Gastrocnemius medialis (tissue), 4 donors: ENCODE measurements at places on chromosomes 4 and X. TPM values are rescaled to one million over a fixed set of nuclear protein-coding genes. Genes with fewer than 3 reads are reported as not detected.
A peak's percentile ranks its signal among the peaks of the same experiment; 100 is the strongest.

FSTL5 gene
- not detected for total RNA-seq

VCX gene
- not detected for total RNA-seq

GRCh38 chrX:48558271-48558670 lies 16.0 kb upstream of the RBM3 start:
- DNase-seq: no peak

SRPK3 gene
- 35.7 TPM for total RNA-seq

- peak; percentile 49 for DNase-seq
Measured at GRCh38 chr4:118942465-118942864, 53.8 kb downstream of the SYNPO2 start.

- DNase-seq: no peak
Measured at GRCh38 chr4:118981171-118981838, 92.7 kb downstream of the SYNPO2 start.

- DNase-seq: peak; percentile 80
Measured at GRCh38 chr4:94507708-94508107, 56.0 kb downstream of the PDLIM5 start.

DNA sequence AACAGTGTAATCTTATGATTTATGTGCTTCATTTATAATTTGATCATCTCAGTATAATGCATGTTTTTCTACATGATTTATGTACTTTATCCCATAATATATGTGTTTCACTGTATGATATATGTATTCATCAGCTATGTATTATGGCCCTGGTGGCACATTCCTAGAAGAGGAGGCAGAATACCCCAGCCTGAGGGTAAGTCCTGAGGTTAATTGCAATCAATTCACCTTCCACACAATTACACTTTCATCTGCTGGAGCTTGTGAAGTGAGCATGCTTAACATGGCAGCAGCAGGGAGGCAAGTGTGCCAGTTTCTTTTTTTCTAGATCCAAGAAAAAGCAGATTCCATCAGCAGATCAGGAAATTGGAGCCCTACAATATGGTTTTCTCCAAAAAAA lies 81.2 kb downstream of the CXXC4 start:
- no peak for DNase-seq

GRCh38 chrX:11899091-11899490 lies 141.1 kb downstream of the MSL3 start:
- no peak for DNase-seq

- no peak for DNase-seq
Measured at GRCh38 chr4:75686346-75686745, 13.1 kb upstream of the G3BP2 start.

CABS1 gene
- not detected for total RNA-seq

GRCh38 chrX:774536-774935 lies 143.9 kb downstream of the SHOX start:
- no peak for DNase-seq

DNA sequence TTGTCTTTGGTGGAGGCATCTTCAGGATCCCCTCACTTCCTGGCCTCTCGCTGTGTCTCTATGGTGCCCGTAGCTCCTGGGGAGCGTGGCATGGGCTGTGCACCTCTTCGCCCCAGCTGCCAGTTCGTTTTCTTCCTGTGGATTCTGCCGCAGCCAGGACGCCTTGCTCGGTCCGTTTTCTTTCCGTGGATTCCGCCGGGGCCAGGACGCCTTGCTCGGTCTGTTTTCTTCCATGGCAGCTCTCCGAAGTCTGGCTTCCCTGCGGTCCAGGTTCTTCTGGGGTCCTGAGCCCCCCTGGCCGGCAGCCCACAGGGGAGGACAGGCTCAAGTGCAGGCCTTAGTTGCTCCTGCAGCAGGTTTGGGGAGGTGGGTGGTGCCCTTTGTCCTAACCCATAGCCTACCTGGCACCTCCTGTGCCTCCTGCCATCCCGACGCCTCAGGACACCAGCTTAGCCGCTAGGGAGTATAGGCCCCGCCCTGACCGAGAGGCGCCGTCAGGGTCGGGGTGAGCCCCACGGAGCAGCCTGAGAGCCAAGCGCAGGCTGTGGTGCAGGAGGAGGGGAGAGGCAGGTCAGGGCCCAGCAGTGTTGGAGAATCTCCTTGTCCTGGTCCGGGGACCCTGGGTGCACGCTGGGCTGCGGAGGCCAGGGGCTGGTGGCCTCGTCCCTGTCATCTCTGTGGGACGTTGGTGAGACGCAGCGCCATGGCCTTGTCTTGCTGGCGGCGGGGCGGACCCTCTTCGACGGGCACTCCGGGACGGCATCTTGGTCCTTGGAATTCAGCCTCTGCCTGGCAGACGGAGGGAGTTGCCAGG lies 27.1 kb downstream of the UVSSA start:
- peak; percentile 9 for DNase-seq

ODAPH gene
- total RNA-seq: not detected

CSN1S1 gene
- total RNA-seq: not detected

GRCh38 chr4:39950861-39951481 lies 26.7 kb downstream of the PDS5A start:
- no peak for DNase-seq

DNA sequence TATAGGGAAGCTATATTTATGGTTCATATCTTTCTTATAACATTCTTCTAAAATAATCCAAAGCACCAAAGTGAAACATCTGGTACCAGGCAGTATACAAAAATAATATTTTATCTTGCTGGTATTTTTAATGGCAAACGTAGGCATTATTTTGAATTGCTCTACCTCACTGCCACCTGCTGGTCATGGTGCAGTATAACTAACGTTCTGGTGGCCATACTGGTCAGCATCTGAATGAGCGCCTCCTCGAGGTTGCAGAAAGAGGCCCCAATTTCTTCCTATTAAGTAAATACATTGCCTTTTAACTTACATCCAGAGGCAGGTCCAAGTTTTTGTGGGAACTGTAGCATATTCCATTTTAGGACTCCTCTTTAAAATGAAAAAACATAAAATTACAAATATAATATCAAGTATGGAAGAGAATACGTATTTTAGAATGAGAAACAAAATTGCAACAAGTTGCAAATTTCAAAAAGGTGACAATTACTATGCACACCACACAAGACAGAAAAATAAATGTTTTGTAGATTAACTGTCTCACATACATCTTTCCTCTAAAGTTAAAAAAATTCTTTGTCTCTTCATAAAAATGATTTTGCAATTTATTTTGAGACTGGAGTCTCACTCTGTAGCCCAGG lies 22.9 kb upstream of the CWH43 start:
- DNase-seq: peak; percentile 40

DNA sequence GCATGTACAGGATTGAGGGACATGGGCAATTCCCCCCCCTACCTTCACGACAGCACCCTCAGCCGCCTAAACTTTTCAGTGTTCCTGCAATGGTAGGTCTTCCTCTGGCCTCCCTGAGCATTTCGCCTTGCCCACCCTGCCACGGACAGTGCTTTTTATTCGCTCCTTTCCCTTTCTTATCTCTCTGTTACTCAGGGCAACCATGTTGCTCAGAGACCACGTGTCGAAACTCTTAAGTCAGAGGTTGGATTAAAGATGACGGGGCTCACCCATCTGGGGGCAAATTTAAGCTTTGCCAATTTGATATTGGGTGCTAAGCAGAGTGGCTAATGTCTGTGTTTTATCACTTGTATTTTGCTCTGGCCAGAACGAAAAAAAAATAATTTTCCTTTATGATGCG lies 20.4 kb downstream of the TENM3 start:
- no peak for DNase-seq

- DNase-seq: no peak
Measured at GRCh38 chr4:73705721-73706120, 34.6 kb upstream of the CXCL8 start.

DCAF8L2 gene
- not detected for total RNA-seq

IL2RG gene
- total RNA-seq: 1.3 TPM

CFAP299 gene
- not detected for total RNA-seq

DNA sequence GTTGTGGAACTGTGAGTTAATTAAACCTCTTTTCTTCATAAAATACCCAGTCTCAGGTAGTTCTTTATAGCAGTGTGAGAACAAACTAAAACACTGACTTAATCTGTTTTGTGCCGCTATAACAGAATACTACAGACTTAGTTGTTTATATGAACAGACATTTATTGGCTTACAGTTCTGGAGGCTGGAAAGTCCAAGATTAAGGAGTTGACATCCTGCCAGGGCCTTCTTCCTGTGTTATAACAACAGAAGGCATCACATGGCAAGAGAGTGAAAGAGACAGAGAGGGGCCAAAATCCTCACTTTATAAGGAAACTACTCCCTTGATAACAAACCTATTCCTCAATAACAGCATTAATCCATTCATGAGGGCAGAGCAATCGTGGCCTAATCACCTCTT lies 42.5 kb upstream of the KCNIP4 start:
- no peak for DNase-seq

CT45A8 gene
- total RNA-seq: not detected

TCEAL7 gene
- total RNA-seq: 1.1 TPM

- DNase-seq: no peak
Measured at GRCh38 chr4:81607950-81608349, 136.2 kb upstream of the RASGEF1B start.

DNA sequence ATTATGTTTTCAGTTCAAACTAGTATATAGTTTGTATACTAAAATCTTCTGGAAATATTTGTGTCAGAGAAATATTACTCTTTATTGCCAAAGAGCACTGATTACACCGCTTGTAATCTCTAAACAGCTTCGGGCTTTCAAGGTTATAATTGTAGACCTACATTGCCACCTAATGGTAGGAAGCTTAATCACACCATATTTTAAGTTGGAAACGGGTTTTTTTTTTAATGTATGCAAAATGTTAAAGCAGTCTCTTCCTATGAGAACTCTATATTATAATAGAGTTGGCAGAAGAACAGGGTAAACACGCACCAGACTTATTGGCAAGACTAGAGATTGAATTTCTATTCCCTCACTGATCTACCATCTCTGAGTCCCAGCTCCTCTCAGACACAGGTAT lies 19.5 kb upstream of the NFXL1 start:
- DNase-seq: no peak

DNA sequence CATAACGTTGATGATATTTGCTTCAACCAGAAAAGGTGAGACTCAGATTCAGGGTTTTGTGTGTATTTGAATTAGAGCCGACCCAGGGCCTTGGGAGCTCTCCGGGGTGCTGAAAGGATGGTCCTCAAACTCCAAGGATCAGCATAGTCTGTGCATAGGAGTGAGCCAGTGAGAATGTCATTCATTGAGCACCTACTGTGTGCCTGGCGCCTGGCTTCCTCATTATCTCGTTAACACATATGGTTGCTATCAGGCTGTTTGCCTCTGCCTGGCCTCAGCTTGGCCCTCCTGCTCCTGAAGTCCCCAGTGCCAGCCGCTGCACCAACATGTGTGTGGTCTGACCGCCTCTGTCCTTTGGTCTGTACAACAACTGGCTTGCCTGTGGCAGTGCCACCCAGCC lies 25.1 kb upstream of the JAKMIP1 start:
- no peak for DNase-seq

CLCN5 gene
- 13.1 TPM for total RNA-seq

- no peak for DNase-seq
Measured at GRCh38 chrX:115266300-115266699, 23.2 kb upstream of the LUZP4 start.

- DNase-seq: peak; percentile 90
Measured at GRCh38 chrX:43656005-43656494, at the start of gene MAOA. Gene MAOA (plus strand): TSS chrX:43656299. CDS start chrX:43656342, 43 bp downstream.

RRH gene
- total RNA-seq: not detected

NONO gene
- total RNA-seq: 101 TPM

GAGE2A gene
- total RNA-seq: not detected

GRCh38 chrX:153319295-153320046 lies 2.1 kb downstream of the PNMA6F start:
- DNase-seq: no peak

ZNF157 gene
- total RNA-seq: 0.26 TPM

ADGRL3 gene
- 1.2 TPM for total RNA-seq

GRCh38 chr4:10295301-10295700 lies 161.9 kb downstream of the ZNF518B start:
- no peak for DNase-seq

- no peak for DNase-seq
Measured at GRCh38 chrX:134570899-134571298, 87.4 kb downstream of the PLAC1 start.

GRCh38 chrX:101482296-101482695 lies 3.0 kb upstream of the ARMCX4 start:
- no peak for DNase-seq

- no peak for DNase-seq
Measured at GRCh38 chr4:5712931-5713330, 1.9 kb downstream of the EVC start.

HS3ST1 gene
- 0.10 TPM for total RNA-seq

- no peak for DNase-seq
Measured at GRCh38 chrX:153970357-153971123, 1.1 kb downstream of the HCFC1 start.
